ENCODE measurements at places on chromosomes 4 and X.

- DNase-seq, result no peak
Observed at GRCh38 chrX:154412468-154412867, 1.1 kb downstream of the TAFAZZIN start.

DNA sequence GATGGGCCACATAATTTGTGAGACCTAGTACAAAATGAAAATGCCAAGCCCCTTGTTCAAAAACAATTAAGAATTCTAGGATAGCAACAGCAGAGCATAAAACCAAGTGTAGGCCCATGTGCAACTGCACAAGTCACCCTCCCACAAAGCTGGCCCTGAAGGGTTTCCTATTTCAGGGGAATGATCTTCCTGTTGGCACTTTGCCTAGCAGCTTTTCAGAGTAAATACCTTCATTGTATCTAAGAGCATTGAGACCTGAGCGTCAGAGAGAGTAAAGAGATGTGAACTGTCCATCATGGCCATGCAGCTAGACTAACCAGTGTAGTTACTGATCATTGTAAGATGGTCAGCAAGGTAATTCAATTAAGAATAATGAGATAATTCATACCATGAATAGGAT, 113.6 kb downstream of the CNKSR2 start:
- no peak for DNase-seq

DNA sequence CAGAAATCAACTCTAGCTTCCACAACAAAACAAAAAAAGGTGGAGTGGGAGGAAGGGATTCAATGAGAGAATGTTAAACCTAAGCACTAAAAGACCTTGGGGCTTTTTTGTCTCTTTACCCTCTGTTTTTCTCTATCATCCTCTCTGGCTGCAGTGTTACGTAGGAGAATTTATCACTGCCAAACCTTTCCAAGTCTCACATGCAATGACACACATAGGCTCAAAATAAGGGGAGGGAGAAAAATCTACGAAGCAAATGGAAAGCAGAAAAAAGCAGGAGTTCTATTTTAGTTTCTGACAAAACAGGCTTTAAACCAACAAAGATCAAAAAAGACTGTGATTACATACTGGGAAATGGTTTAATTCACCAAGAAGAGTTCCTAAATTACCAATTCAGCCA, 152.1 kb downstream of the ADGRA3 start:
- no peak for DNase-seq

GRCh38 chr4:82275431-82276331, 98.1 kb downstream of the HNRNPD start:
- no peak for DNase-seq

DNA sequence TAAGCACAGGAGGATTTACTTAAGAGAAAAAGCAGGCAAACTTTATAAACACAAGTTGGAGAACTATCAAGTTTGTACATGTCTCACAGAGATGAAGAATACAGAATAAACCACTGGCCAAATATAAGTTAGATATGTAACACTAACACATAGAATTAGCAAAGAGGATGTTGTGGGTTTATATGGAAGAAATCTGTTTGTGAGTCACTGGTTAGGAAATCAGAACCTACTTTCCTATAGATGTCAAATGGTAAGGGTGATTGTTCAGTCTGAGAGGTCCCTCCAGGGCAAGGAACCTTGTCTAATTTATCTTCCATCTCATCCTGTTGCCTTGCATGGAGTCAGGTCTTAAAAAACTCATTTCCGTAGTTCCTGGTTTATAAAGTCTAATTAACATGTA, 14.8 kb upstream of the ART3 start:
- no peak for DNase-seq
